ENCODE measurements at places on chromosomes 3 and 15.
A peak's percentile ranks its signal among the peaks of the same experiment; 100 is the strongest.

DNA sequence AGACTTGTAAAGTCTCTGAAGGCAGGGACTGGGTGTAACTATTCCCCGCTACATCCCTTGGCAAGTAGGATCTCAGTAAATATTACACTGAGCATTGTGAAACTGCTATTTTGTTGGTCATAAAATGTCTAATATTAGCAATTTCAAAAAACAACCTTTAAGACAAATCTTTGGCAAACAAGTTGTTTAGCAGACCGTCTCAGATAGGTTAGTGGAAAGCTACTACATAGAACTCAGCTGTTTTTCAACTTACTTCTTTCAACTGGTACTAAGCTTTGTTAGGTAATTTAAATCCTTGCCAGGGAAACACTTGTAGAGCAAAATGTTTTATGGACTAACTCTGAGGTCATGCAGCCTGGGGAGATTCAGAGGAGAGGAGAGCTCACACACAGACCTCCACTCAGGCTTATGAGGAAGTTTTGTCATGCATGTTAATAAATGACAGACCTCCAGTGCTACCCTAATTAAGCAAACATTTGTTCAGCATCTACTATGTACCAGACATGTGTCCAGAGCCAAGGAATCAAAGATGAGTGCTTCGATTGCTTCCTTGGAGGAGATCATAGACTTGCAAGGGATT, 61.6 kb upstream of the STAC start:
- DNase-seq, result no peak

- peak; percentile 86 for DNase-seq
Observed at GRCh38 chr15:43285609-43286037, 18.9 kb upstream of the TGM5 start.

GRCh38 chr3:137012097-137012501, 54.3 kb downstream of the IL20RB start:
- DNase-seq, result no peak

DNA sequence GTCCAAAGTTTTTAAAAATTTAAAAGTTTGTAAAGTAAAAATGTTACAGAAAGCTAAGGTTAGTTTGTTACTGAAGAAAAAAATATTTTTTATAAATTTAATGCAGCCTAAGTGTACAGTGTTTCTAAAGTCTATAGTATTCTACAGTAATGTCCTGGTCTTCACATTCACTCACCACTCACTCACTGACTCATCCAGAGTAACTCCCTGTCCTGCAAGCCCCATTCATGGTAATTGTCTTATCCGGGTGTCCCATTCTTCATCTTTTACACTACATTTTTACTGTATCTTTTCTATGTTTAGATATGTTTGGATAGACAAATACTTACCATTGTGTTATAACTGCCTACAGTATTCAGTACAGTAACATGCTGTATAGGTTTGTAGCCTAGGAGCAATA, 36.7 kb upstream of the ATP10A start:
- no peak for DNase-seq

GRCh38 chr3:38583688-38584087, 65.8 kb downstream of the SCN5A start:
- DNase-seq, result no peak

DNA sequence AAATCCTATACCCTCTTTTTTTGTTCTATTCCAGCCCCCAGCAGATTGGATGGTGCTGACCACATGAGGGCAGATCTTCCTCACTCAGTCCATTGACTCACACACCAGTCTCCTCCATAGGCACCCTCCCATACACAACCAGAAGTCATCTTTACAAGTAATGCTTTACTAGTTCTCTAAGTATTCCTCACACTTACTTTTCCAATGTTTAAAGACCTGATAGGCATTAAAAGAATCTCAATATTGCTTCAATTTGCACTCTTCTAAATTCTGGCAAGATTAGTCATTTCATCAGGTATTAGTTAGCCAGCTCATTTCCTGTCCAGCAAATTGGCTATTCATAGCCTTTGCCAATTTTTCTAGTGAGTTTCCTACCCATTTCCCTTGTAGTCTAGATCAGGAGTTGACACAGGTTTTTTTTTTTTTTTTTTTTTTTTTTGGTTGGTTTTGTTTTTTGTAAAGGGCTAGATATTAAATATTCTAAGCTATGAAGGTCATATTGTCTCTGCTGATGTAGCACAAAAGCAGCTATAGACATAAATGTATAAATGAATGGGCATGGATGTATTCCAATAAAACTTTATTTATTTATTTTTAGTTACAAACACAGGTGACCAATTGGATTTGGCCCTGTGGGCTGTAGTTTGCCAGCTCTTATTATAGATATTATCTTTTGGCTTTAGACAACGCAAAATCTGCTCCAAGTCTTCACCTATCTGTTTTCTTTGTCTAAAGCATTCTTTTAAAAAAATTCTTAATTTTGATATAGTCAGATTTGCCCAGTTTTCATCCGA, 76.1 kb downstream of the ABHD5 start:
- DNase-seq, result no peak

Data from NCI-H82 (cell line).